Urothelium cell line (cell line): ENCODE measurements at places on chromosomes 6 and 20.

DNA sequence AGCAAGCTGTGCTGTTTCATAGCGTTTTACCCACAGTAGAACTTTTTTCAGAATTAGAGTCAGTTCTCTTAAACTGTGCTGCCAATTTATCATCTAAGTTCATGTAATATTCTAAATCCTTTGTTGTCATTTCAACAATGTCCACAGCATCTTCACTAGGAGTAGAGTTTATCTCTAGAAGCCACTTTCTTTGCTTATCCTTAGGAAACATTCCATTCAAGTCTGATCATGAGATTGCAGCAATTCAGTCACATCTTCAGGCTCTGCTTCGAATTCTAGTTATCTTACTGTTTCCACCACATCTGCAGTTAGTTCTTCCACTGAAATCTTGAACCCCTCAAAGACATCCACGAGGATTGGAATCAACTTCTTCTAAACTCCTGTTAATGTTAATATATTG lies 12.5 kb downstream of the CTNNBL1 start:
- no peak for DNase-seq

GRCh38 chr6:72084992-72085569 lies 198.7 kb downstream of the RIMS1 start:
- no peak for DNase-seq

GRCh38 chr20:23188377-23189169 lies 102.4 kb upstream of the CD93 start:
- DNase-seq, result no peak

GRCh38 chr20:49700411-49701185 lies 13.1 kb downstream of the B4GALT5 start:
- peak; percentile 77 for DNase-seq

DNA sequence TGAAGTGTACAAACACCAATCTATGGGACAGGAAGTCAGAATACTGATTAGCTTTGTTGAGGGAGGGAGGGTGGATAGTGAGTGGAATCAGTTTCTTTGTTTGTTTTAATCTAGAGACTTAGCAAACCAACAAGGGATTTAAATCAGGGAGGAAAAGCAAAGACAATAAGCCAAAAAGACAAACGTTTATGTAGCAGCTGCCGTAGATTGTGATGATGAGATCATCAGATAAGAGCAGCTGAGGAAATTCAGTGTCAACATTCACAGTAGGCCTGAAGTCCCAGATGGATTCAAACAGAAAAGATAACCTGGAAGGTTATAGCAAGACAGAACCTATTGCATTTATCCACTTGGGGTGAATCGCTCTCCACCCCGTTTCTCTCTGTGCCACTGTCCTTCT lies 104.9 kb upstream of the SYNDIG1 start:
- DNase-seq, result no peak
